Stimulated activated CD4-positive, alpha-beta T cell treated with anti-CD3 and anti-CD28 coated beads, Interleukin-1b, Interleukin-23, amount 100 ng/mL, for 4 hours (primary cell): ENCODE measurements at places on chromosomes 12 and 14.

DNA sequence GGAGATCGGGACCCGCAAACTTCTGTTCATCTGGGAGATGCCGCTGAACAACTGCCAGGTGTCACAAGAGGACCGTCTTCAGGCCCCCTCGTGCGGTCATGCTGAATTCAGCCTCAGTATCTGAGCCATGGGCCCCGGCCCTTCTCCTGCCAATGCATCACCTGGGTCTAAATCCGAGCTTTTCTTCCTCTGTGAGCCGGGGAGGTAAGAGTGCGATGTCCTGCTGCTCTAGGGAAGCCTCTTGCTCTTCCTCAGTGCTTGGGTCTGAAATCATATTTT lies 155.8 kb upstream of the FKBP4 start:
- DNase-seq: no peak

DNA sequence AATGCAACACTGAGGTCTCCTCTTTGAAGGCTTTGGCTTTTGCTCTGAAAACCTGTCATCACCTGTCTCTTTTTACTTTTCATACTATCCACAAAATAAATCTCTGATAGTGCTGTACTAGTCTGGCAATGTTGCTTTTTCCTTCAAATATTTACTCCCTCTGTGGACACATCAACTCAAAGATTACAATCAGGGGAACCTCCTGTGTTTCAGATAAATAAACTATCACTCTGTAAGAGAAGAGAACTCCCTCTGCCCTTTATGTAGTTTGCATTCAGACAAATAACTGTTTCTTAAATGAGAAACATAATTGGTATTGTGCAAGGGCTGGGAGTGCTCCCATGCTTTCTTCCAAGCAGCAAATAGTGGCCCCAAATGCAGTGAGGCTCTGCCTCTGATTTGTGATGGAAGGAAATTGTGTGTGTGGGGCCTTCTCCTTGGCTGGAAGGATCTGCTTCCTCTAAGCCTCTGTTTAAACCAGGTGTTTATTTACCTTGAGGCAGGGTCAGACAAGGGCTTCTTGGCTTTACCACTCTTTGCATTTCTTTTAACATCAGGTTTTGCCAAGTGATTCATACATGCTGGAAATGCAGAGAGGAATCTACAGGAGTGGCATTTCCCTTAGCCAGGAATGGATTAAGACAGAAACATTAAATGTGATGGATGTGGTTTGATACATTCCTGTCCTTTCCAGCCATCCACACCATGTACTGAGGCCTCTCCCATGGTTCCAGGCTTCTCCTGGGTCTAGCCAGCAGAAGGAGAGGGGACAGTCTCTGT lies 69.0 kb downstream of the AKAP6 start:
- DNase-seq: no peak

GRCh38 chr12:16118586-16118985 lies 158.9 kb downstream of the SLC15A5 start:
- DNase-seq: no peak

- DNase-seq: no peak
Measured at GRCh38 chr14:66651536-66652220, 143.7 kb downstream of the GPHN start.

DNA sequence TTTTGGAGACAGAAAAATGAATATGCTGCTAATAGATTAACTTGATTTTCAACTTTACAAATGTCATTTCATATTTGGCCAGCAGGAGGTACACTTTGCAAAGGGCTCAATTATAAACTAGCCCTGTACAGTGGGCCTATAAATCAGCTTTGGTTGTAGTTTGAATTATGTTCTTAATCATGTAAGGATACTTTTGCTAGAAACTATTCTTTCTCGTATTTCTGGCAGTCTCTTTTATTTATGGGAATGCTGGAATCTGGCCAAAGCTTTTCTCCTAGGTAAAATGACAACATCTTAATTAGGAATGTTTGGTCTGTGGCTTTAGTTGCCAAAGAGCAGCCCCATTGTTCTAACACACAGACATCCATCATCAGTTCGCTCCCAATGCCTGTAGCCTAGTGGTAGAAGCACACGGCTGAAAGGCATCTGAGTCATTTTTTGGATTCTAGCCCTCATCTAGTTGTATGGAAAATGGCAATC lies 1322.3 kb upstream of the SEL1L start:
- no peak for DNase-seq

- DNase-seq: no peak
Measured at GRCh38 chr14:97344666-97345065, 547.5 kb downstream of the VRK1 start.

- no peak for DNase-seq
Measured at GRCh38 chr14:81625343-81625742, 91.7 kb upstream of the SEL1L start.

DNA sequence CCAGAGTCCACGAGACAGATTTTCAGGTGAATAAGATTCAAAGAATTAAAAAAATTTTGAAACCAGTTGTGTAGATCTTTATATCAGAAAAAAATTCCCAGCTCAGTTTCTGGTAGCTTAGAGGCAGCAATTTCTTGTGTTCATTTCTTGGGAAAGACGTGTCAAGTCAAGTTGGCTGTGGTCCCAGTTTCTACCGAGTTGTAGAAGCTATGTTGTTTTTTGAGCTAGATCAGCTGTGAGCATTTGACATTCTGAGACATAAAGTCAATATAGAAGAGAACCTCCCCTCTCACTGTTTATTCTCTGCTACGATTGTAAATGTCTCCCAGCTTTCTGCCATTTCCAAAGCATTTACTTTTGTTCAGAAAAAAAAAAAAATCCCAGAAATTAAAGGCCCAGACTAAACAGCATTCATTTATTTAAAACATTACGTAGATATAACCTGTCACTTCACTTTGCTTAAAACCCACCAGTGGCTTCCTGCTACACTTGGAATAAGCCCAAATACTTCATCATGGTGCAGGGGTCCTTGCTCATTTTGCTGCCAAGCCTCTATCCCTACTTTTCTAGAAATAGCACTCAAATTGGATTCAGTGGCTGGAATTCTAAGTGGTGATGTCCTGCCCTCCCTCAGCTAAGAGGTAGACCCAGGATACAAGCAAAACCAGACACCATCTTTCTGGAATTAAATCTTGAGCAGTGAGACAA lies 20.6 kb upstream of the PYGL start:
- DNase-seq: no peak

DNA sequence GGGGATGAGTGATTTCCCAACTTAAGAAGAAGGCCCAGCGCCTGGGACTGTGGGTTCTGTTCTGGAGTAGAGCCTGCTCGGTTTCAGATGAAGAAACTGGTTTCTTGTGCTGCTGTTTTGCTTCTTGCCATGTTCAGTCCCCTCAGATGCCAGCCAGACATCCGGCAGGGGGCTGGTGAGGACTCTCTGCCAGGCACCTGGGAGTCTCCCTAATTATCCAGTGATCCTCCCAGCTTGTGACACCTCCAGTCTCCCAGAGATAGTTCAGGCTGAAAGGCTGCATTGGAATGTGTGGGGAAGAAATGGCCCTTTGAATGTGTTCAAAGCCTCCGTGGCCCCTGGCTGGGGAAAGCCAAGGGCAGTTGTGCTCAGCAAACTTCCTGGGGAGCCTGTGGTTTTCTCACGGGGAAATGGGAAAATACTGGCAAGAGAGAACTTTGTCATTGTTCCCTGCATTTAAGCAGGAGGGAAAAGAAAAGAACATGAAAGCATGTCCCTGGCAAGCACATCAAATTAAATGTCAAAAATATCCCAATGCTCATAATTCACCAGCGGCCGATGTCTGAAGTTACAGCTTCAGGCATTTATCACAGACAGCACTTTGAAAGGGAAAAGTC lies 8.5 kb upstream of the SERPINA12 start:
- no peak for DNase-seq

GRCh38 chr12:85803923-85804322 lies 32.3 kb downstream of the RASSF9 start:
- no peak for DNase-seq

DNA sequence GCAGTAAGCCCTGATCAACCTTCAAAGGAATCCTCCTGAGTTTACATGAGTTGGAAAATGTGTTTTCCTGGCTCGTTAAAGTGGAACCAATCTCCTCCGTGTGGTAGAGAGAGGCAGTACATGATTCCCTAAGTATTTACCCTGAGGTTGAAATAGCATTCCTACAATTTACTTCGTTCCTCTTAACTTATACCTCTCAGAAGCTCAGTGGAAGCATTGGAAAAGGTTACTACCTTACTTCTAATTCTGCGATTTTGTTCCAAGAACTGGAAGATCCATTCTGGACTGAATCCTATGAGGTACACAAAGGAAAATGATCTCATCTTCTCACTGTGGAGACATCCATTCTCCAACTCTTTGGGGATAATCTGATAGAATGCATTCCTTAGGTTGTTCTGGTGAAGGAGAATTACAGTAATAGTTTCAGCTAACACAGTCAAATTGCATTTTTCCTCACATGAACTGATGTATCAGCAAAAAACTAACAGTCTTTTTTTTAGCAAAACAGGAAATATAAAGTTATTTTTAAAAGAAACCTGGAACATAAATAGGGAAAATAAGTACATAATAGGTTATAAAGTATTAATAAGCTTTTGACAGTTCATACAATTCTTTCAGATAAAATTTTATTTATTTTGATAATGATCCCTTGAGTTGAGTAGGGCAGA lies 475.6 kb downstream of the PDZRN4 start:
- DNase-seq: no peak

GRCh38 chr12:46553911-46554310 lies 181.3 kb upstream of the SLC38A2 start:
- DNase-seq: no peak

- no peak for DNase-seq
Measured at GRCh38 chr12:20483776-20484175, 115.4 kb downstream of the PDE3A start.

DNA sequence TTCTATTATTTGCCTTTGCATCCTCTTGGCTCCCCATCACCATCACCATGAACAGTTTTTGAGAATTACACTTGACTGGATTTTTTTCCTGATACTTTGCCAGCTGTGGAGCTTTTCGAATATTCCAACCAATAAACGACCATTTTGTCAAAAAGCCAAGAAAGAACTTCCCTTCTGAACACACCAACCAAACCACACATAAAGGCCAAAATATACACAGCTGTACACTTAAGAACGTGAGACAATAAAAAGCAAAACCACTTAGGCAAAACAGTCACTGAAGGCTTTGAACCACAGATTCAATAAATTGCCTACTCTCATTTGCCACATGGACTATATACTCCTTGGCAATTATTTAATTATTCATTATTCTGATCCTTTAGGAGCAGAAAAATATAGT lies 1.1 kb downstream of the C14orf93 start:
- DNase-seq: no peak

DNA sequence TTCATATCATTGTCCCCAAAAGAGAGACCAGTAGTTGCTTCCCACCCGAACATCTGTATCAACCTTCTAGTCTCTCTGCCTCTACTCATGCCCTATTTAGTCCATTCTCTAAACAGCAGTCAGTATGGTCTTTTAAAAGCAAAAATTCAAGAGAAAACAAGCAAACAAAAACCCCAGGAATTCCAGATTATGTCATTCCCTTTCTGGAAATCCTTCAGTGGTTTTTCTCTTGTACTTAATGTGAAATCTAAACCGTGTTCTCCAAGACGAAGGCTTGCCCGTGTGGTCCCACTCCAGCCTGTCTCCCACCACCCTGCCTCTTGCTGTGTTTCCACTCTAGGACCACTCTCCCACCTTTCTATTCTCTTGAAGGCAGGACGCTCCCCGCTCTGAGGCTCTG lies 90.8 kb downstream of the TMEM30B start:
- no peak for DNase-seq

DNA sequence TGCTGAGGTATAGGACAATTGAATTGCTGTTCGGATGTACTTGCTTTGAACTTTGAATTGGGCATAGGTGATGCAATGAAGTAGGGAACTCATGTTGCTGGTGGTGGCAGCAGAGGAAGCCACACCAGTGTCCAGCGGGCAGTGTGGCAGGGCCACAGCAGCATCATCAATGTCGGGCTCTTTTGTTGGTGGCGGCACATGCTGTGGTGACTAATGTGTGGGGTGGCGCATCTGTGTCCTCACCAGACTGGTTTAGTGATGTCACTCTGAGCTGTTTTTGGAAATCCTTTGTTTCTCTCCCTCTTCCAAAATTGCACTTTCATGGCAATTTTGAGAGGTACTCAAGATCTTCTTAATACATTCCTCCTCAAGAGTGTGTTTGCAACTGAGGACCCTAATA lies 187.6 kb downstream of the ETNK1 start:
- DNase-seq: no peak

DNA sequence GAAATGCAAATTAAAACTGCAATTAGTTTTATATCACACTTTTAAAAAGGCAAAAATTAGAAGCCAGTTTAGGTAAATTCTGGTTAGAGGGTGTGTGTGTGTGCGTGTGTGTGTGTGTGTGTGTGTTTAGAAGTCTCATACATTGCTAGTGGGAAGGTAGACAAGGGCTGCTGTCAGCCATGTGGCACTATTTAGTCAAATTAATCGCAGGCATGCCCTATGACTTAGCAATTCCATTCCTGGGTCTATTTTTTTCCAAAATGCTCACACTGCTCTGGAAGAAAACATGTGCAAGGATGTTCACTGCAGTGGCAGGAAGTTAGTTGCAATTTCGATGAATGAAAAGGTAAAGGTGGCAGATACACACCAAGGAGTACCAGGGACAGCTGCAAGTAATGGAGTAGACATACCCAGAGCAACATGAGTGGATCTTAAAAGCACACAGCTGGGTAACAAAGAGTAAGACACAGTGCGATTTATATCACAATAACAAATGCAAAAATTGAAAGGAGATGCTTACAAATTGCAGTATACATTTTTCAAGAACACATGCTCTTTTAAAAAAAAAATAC lies 11.6 kb downstream of the CAPZA3 start:
- no peak for DNase-seq

GRCh38 chr14:65007202-65007601 lies 20.5 kb downstream of the FNTB start:
- no peak for DNase-seq

GRCh38 chr12:77594366-77594765 lies 236.3 kb upstream of the NAV3 start:
- no peak for DNase-seq
